ENCODE measurements at places on chromosomes 6 and 20. TPM values are rescaled to one million over a fixed set of nuclear protein-coding genes. Genes with fewer than 3 reads are reported as not detected.

The BPIFB4 gene
- not detected for total RNA-seq

The LRRC73 gene
- 0.22 TPM for total RNA-seq

The BPIFA1 gene
- total RNA-seq = not detected

The KCTD20 gene
- total RNA-seq = 33.2 TPM

The SEMG1 gene
- not detected for total RNA-seq

The DHX35 gene
- 10.6 TPM for total RNA-seq

The DTD1 gene
- 16.6 TPM for total RNA-seq

The NKX2-4 gene
- not detected for total RNA-seq

The ABHD16B gene
- not detected for total RNA-seq

The CST7 gene
- 1.4 TPM for total RNA-seq

The GHRH gene
- not detected for total RNA-seq

The BTBD3 gene
- total RNA-seq = 7.7 TPM

The TINAG gene
- total RNA-seq = not detected

The MUC21 gene
- total RNA-seq = not detected

The PRL gene
- total RNA-seq = not detected

The ATP6V1G2 gene
- total RNA-seq = 4.8 TPM

The RAB44 gene
- not detected for total RNA-seq

The TAB2 gene
- total RNA-seq = 106 TPM

The OXT gene
- not detected for total RNA-seq

The ID4 gene
- total RNA-seq = not detected

The FKBP5 gene
- 79.4 TPM for total RNA-seq

The FOXA2 gene
- total RNA-seq = not detected

The MCHR2 gene
- total RNA-seq = not detected

The NFATC2 gene
- total RNA-seq = 39.8 TPM

The KCNG1 gene
- not detected for total RNA-seq

The TREM1 gene
- 15.9 TPM for total RNA-seq

The ADGRF5 gene
- total RNA-seq = not detected

The RPS21 gene
- total RNA-seq = 3,395 TPM

The KHDC1 gene
- 1.1 TPM for total RNA-seq

The DAAM2 gene
- total RNA-seq = not detected

The SLC26A8 gene
- total RNA-seq = not detected

The FBXO5 gene
- 50.2 TPM for total RNA-seq

The IL17A gene
- total RNA-seq = not detected

The DNAAF9 gene
- total RNA-seq = 3.5 TPM

The PAQR8 gene
- 46.2 TPM for total RNA-seq

Data from naive thymus-derived CD4-positive, alpha-beta T cell (primary cell).